Thyroid gland (tissue), 4 donors: ENCODE measurements at places on chromosomes 2 and 18. TPM values are rescaled to one million over a fixed set of nuclear protein-coding genes. Genes with fewer than 3 reads are reported as not detected.

The DUSP19 gene
- total RNA-seq = 3.6 TPM

DNA sequence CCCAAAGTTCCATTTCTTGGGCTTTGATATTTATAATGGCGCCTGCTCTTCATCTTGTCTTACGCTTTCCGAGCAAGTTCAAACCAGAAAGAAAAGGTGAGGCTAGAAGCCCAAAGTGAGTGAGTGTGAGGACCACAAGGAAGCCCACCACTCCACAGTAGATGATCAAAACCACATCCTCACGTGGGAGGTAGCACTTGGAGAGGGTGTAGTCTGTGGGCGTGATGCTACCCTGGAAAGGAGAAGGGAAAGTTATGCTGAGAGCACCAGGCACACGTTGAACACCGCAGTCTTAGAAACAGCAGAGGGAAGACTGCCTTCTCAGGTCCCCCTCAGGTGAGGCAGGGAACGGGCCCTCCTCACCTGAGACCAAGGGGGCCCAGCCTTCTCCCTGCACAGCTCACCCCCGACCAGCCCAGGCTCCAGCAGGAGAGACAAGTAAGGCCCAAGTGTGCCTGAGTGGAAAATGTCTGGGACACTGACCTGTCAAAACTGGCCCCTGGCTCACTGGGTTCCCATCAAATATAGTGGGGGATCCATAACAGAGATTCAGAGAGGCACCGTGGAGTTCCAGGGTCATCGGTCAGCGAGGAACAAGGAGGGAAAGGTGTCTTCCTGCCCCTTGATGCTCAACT, 23.6 kb downstream of the MPPE1 start:
- no peak overlapping the region for H3K4me3 ChIP-seq
- no peaks in the 10 kb centered on the region for H3K27me3 ChIP-seq
- H3K4me1 ChIP-seq = peaks cover 25% of the 10 kb centered on the region

DNA sequence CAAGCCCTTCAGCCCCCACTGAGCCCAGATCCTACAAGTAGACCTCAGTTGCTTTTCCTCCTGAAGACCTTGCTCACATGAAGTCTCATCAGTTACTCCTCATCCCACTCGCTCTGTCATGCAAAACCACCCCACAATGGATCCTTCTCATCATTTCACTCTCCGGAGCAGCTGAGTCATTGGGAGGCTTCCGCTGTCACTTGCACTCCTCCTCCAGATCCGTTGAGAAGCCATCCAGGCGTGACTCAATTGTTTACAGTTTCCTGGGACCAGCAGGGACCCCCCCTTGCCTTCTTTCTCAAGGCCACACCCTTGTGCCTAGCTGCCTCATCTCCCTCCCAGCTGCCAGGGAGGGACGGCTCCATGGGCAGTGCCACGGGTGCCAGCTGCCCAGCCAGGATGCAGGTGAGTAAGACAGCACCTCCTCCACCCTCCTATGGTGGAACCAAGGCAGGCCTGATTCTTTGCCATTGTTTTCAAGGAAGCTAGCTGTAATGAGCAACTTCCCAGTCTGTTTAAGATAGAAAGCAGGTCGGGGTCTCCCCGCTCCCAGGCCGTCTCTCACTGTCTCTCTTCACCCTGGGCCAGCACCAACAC, 16.3 kb downstream of the GPR55 start:
- no peak overlapping the region for H3K4me3 ChIP-seq
- H3K27me3 ChIP-seq = no peaks in the 10 kb centered on the region
- H3K27ac ChIP-seq = no peak overlapping the region
- DNase-seq = peak; percentile 44
- H3K4me1 ChIP-seq = peaks cover 11% of the 10 kb centered on the region

The VIL1 gene
- total RNA-seq = not detected

The VWC2L gene
- not detected for total RNA-seq

GRCh38 chr18:46028536-46028891, 43.5 kb downstream of the PSTPIP2 start:
- no peak for DNase-seq
- H3K4me1 ChIP-seq = no peaks in the 10 kb centered on the region
- H3K27ac ChIP-seq = no peak overlapping the region
- H3K4me3 ChIP-seq = no peak overlapping the region
- no peaks in the 10 kb centered on the region for H3K27me3 ChIP-seq
- H3K36me3 ChIP-seq = no peaks in the 10 kb centered on the region

DNA sequence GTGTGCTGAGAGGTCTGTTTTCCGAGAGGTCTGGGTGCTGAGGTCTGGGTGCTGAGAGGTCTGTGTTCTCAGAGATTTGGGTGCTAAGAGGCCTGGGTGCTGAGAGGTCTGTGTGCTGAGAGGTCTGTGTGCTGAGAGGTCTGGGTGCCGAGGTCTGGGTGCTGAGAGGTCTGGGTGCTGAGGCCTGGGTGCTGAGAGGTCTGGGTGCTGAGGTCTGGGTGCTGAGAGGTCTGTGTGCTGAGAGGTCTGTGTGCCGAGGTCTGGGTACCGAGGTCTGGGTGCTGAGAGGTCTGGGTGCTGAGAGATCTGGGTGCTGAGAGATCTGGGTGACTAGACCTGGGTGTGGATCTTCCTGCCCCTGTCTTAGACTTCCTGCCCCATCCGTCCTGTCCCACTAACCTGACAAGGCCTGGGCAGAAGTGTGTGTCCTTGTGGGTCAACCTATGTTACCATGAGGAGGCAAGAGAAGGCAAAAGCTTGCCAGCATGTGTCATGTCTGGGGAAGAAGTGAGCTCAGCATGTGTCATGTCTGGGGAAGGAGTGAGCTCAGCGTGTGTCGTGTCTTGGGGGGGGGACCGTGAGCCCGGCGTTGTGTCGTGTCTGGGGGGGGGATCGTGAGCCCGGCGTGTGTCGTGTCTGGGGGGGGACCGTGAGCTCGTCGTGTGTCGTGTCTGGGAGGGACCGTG, 69.3 kb downstream of the KCNG2 start:
- H3K4me3 ChIP-seq = no peak overlapping the region
- H3K36me3 ChIP-seq = no peaks in the 10 kb centered on the region
- no peak for DNase-seq
- H3K4me1 ChIP-seq = no peaks in the 10 kb centered on the region
- no peak overlapping the region for H3K27ac ChIP-seq

DNA sequence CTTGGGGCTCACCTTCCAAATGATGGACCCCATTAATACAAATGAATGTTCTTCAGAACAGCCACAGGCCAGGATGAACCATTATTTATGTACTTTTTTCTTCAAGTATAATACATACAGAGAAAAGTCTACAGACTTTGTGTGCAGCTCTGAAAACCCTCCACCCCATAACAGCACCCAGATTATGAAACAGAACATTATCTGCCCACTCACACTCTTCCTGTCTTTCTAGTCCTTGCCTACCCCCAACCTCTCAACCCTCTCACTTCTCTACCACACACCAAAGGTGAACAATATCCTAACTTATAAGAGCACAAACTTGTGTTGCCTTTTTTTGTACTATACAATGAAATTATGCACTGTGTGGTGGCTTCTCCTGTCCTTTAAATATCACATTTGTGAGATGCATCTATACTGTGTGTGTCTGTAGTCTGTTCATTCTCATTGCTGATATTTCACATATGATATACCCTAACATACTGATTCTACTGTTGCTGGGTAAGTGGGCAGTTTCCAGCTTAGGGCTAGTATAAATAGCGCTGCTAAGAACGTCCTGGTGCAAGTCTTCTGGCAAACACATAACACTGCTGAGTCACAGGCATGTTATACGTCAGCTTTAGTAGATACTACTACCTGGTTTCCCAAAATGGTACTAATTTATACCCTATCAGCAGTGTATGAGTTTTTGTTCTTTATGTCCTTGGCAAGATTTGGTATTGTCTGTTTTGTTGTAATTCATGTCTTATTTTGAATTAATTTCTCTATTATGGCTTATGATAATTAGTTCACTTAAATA, 1.0 kb upstream of the NPHP1 start:
- no peaks in the 10 kb centered on the region for H3K27me3 ChIP-seq
- DNase-seq = no peak
- no peaks in the 10 kb centered on the region for H3K36me3 ChIP-seq
- no peak overlapping the region for H3K27ac ChIP-seq

GRCh38 chr2:167980439-167980838, 267.0 kb downstream of the STK39 start:
- DNase-seq = no peak
- H3K4me1 ChIP-seq = no peaks in the 10 kb centered on the region
- H3K27me3 ChIP-seq = no peaks in the 10 kb centered on the region
- H3K4me3 ChIP-seq = no peak overlapping the region
- no peak overlapping the region for H3K27ac ChIP-seq

The FIGN gene
- total RNA-seq = 2.8 TPM

- H3K4me1 ChIP-seq = no peaks in the 10 kb centered on the region
- no peaks in the 10 kb centered on the region for H3K27me3 ChIP-seq
- no peak overlapping the region for H3K4me3 ChIP-seq
- H3K36me3 ChIP-seq = no peaks in the 10 kb centered on the region
- DNase-seq = no peak
These were observed 169.2 kb downstream of the XIRP2 start for GRCh38 chr2:167057446-167057845.

The COQ10B gene
- 27.6 TPM for total RNA-seq

The LIMS4 gene
- total RNA-seq = 4.0 TPM

GRCh38 chr2:62738981-62739936, 33.7 kb downstream of the EHBP1 start:
- peaks cover 9% of the 10 kb centered on the region for H3K4me1 ChIP-seq
- H3K27ac ChIP-seq = no peak overlapping the region
- no peaks in the 10 kb centered on the region for H3K36me3 ChIP-seq
- H3K4me3 ChIP-seq = no peak overlapping the region
- no peaks in the 10 kb centered on the region for H3K27me3 ChIP-seq

DNA sequence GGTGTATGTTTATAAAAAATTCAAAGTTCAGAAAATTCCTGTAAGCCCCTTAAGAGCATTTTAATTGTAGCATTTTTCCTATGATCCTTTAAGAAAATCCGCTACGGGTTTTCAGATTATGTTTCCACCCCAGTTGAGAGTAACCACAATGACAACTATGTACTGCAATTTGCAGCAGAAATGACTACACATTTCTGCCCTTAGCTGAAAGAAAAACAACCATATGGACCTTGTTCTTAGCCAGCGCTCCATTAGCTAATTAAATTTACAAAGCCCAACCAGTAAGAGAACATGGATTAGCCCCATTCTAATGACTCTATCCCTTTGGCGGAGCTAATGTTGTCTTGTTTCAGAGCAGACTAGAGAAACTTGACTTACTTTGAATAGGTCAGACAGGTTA, 247.6 kb downstream of the SLC8A1 start:
- H3K27me3 ChIP-seq = no peaks in the 10 kb centered on the region
- H3K36me3 ChIP-seq = no peaks in the 10 kb centered on the region
- DNase-seq = no peak
- H3K4me1 ChIP-seq = no peaks in the 10 kb centered on the region

- DNase-seq = no peak
- H3K27me3 ChIP-seq = no peaks in the 10 kb centered on the region
- H3K27ac ChIP-seq = no peak overlapping the region
- no peak overlapping the region for H3K4me3 ChIP-seq
- no peaks in the 10 kb centered on the region for H3K36me3 ChIP-seq
These were observed 219.3 kb downstream of the GLI2 start for GRCh38 chr2:120954939-120955338.

- no peak overlapping the region for H3K4me3 ChIP-seq
- no peaks in the 10 kb centered on the region for H3K36me3 ChIP-seq
- H3K27me3 ChIP-seq = no peaks in the 10 kb centered on the region
- peaks cover 9% of the 10 kb centered on the region for H3K4me1 ChIP-seq
These were observed 102.5 kb upstream of the PIEZO2 start for GRCh38 chr18:11251891-11252270.

DNA sequence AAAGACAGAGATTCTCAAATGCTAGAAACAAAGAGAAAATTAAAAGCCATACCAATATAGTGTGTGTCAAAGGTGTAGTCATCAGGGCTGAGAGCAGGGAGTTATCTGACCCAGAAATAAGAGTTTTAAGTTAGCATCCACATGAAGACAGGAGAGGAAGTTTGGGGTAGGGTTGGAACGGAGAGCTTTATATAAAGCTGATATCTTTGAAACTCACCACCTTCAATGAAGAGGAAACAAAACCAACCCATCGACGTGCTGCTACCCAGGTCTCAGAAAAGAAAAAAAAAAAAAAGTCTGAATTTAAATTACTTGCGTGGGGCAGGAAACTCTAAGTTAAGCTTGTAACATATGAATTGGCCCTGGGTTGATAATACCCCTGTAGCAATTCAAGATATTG, 42.4 kb downstream of the ARL4C start:
- no peaks in the 10 kb centered on the region for H3K27me3 ChIP-seq
- H3K4me3 ChIP-seq = no peak overlapping the region
- no peak for DNase-seq
- H3K36me3 ChIP-seq = no peaks in the 10 kb centered on the region

DNA sequence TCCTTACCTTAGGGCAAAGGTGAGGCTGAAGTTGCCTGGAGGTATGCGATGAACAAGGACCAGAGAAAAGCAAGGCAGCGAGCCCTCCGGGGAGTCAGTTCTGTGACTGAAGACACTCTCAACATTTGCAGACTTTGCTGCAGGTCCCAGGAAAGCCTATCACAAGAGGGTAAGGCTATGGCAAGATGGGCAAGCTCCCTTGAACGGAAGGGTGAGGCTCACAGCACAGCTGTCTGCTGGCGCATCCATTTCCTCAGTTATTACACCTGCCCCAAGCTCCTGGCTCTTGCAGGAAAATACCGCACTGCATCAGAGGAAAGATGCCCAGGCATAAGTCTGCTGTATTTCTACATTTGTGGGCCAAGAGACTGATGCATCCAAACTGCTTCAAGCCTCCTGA, 141.4 kb downstream of the BCL11A start:
- no peaks in the 10 kb centered on the region for H3K4me1 ChIP-seq
- H3K36me3 ChIP-seq = no peaks in the 10 kb centered on the region
- H3K27me3 ChIP-seq = no peaks in the 10 kb centered on the region
- DNase-seq = no peak
- no peak overlapping the region for H3K27ac ChIP-seq
- no peak overlapping the region for H3K4me3 ChIP-seq

DNA sequence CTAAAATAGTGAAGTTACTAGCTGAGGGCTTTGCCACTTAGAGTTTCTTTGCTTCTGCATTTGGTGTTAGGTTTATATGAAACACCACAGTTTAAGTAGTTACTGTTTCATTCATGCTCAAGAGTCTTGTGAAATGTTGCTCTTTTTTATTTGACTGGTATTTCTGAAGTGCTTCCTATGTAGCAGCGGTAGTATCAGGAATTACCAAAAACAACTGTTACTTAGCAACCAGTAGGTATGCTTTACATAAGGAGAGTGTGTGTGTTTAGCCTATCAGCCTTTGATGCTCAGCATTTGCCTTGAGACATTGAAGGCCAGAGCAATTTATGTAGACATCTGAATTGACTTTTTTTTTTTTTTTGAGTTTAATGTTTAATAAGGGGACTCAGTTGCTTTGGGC, 3.6 kb downstream of the DIS3L2 start:
- no peak overlapping the region for H3K4me3 ChIP-seq
- no peak overlapping the region for H3K27ac ChIP-seq
- no peaks in the 10 kb centered on the region for H3K36me3 ChIP-seq
- DNase-seq = no peak

The ZAP70 gene
- total RNA-seq = 4.0 TPM

DNA sequence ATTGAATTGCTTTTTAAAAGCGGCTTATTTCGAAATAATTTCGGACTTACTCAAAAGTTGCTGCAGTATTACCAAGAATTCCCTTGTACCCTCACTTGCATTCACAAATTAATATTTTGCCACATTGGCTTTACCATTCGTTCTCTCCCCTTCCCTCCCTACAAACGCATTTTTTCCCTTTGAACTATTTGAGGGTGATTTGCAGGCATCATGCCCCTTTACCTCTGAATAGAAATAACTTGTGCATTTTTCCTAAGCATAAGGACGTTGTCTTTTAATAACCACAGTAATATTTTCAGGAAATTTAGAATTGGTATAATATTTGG, 608 bp downstream of the CCDC138 start:
- no peak for DNase-seq
- no peaks in the 10 kb centered on the region for H3K4me1 ChIP-seq
- peak overlapping the region; percentile 71 for H3K4me3 ChIP-seq
- peaks cover 17% of the 10 kb centered on the region for H3K36me3 ChIP-seq
- no peaks in the 10 kb centered on the region for H3K27me3 ChIP-seq
- H3K27ac ChIP-seq = no peak overlapping the region
